ENCODE measurements at places on chromosomes 11 and 22. TPM values are rescaled to one million over a fixed set of nuclear protein-coding genes. Genes with fewer than 3 reads are reported as not detected.
A peak's percentile ranks its signal among the peaks of the same experiment; 100 is the strongest.

Gene IL18
- total RNA-seq: 121 TPM

Gene TPH1
- total RNA-seq: 0.24 TPM

Gene LIMK2
- total RNA-seq: 60.7 TPM

Gene CD81
- 310 TPM for total RNA-seq

Gene PLEKHB1
- 127 TPM for total RNA-seq

Gene SAA4
- total RNA-seq: 2.6 TPM

Gene SEC14L6
- 0.47 TPM for total RNA-seq

Gene OR51B5
- not detected for total RNA-seq

GRCh38 chr22:43628250-43628649 is 183.9 kb downstream of the EFCAB6 start:
- H3K4me3 ChIP-seq: no peak overlapping the region
- H3K27me3 ChIP-seq: peaks cover 16% of the 10 kb centered on the region
- DNase-seq: no peak
- no peaks in the 10 kb centered on the region for H3K4me1 ChIP-seq
- no peaks in the 10 kb centered on the region for H3K36me3 ChIP-seq
- H3K27ac ChIP-seq: no peak overlapping the region

DNA sequence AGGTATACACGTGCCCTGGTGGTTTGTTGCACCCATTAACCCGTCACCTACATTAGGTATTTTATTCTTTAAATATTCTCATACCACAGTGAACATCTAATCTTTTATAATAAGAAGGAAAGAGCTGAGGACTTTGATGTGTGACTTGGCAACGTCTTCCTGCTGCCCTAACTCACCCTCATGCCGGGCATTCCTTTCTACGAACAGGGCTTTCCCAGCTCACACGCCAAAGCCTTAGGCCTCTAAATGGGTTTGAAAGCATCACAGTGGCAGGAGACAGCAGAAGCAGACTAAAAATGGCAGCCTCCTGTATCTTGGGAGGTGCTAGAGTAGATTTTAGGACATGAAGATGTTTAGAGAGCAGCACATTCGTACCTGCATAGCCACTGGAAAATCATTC is 52.6 kb downstream of the CLTCL1 start:
- DNase-seq: no peak
- H3K4me1 ChIP-seq: no peaks in the 10 kb centered on the region
- no peak overlapping the region for H3K27ac ChIP-seq
- no peak overlapping the region for H3K4me3 ChIP-seq

- no peaks in the 10 kb centered on the region for H3K27me3 ChIP-seq
- H3K27ac ChIP-seq: no peak overlapping the region
- no peak for DNase-seq
- peaks cover 5% of the 10 kb centered on the region for H3K36me3 ChIP-seq
- no peak overlapping the region for H3K4me3 ChIP-seq
These were observed 68.1 kb downstream of the ALX4 start for GRCh38 chr11:44241851-44242250.

- H3K36me3 ChIP-seq: no peaks in the 10 kb centered on the region
- peaks cover 18% of the 10 kb centered on the region for H3K4me1 ChIP-seq
- no peak overlapping the region for H3K4me3 ChIP-seq
- H3K27me3 ChIP-seq: peaks cover 13% of the 10 kb centered on the region
These were observed 30.8 kb upstream of the LDLRAD3 start for GRCh38 chr11:35912883-35913624.

DNA sequence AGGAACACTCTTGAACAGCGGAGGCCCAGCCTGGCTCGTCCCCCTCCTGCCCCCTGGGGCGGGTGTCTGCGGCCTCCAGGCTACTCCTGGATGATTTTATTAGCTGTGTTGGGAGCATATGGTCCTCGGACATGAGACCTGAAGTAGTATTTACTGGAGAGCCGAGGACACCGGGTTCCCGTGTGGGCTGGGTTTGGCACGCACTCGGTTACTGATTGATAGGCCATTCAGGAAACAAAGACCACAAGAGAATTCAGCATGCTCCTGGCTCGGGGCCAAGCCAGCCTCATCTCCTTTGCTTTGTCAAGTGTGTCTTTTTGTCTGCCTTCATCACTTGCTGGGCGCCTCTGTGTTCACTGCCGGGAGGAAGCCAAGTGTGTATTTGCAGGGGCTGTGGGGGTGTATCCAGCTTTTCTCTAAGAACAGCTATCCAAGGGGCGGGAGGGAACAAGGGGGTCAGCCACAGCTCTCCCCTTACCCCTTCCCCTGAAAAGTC is 9.7 kb downstream of the FXYD2 start:
- H3K27me3 ChIP-seq: peaks cover 7% of the 10 kb centered on the region
- H3K36me3 ChIP-seq: peaks cover 19% of the 10 kb centered on the region
- peak overlapping the region; percentile 81 for H3K27ac ChIP-seq

- no peak overlapping the region for H3K27ac ChIP-seq
- no peaks in the 10 kb centered on the region for H3K27me3 ChIP-seq
These were observed 45.9 kb upstream of the ARHGAP20 start for GRCh38 chr11:110757962-110758755.

GRCh38 chr11:47603295-47603694 is 9.1 kb upstream of the C1QTNF4 start:
- no peak overlapping the region for H3K27ac ChIP-seq
- H3K4me3 ChIP-seq: no peak overlapping the region
- H3K36me3 ChIP-seq: no peaks in the 10 kb centered on the region
- DNase-seq: no peak
- H3K27me3 ChIP-seq: peaks cover 50% of the 10 kb centered on the region
- no peaks in the 10 kb centered on the region for H3K4me1 ChIP-seq

- H3K4me1 ChIP-seq: no peaks in the 10 kb centered on the region
- no peak overlapping the region for H3K4me3 ChIP-seq
- H3K27me3 ChIP-seq: peaks cover 4% of the 10 kb centered on the region
- DNase-seq: no peak
These were observed 27.3 kb upstream of the MUC5AC start for GRCh38 chr11:1130276-1131032.

DNA sequence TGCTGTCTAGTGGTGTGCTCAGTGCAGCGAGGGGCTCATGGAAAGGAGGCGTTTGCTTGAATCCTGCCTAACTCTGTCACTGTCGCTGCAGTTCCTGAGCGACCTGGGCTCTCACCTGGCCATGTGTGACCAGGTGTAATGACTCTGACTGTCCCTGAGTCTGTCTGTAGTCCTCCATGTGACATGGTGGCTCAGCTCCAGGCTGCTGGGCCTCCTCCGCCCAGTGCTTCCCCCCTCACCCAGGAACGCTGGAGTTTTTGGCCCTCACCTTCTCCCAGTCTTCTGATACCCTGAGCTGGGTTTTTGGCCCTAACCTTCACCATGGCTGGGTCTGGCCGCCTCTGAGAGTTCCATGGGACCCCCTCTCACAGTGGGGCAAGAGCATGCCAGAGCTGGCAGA is 20.3 kb downstream of the MICALL1 start:
- DNase-seq: no peak
- H3K27me3 ChIP-seq: no peaks in the 10 kb centered on the region
- peaks cover 57% of the 10 kb centered on the region for H3K36me3 ChIP-seq

Data from Calu3 (cell line).